ENCODE measurements at places on chromosomes 1 and 21.

DNA sequence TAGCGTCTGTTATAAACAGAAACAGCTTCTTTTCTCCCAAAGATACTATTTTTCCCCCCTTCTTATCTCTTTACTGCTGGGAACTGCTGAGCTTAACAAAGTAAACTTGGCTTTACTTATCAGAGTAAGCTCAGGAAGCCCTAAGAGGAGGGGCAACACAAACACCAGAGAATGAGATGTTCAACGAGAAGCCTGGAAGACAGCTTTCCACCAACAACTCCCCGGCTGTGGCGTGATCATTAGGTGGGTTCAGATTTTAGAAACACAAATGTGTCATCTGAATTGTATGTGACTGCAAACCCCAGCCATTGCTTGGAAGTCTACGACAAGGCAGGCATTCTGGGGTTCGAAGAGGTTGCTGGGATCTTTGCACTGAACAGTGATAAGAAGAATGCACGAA is 181.2 kb upstream of the ESRRG start:
- DNase-seq, result no peak

- no peak for DNase-seq
Measured at GRCh38 chr1:54402896-54403295, 3.3 kb downstream of the SSBP3 start.

DNA sequence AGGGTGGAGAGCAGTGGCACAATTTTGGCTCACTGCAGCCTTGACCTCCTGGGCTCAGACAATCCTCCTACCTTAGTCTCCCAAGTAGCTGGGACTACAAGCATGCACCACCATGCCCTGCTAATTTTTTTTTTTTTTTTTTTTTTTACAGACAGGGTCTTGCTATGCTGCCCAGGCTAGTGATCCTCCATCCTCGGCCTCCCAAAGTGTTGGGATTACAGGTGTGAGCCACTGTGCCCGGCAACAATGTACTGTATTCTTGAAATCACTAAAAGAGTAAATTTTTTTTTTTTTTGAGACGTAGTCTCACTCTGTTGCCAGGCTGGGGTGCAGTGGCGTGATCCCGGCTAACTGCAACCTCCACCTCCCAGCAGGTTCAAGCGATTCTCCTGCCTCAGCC is 117.5 kb downstream of the SMYD2 start:
- no peak for DNase-seq

DNA sequence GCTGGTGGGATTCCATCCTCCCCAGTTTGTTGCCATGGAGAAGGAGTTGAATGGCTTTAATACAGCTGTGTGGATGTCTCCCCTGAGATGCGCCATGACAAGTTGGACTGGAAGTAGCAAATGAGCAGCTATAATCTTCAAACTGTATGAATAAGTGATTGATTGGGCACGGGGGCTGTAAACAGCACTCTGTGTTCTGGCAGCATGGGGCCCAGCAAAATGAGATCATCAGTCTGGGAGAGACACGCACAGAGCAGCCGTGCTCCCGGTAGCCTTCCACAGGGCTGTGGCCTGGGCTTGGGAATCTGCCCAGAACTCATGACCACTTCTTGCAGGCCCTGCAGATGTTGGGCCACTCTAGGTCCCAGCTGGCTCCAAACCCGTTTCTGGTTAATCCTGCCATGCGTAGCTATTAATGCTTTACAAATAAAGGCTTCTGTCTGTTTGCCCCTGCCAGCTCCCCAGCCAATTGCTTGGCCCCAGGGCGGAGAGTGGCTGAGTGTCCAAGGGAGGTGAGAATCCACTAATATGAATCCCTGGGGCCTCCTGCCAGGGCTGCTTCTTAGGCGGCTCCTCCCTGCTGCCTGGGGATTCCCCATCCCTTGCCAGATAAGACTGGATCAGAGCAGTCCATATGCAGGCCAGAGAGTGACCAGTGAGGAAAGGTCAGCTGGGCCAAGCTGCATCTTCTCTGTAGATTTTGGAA is 642.9 kb downstream of the AJAP1 start:
- DNase-seq, result no peak

DNA sequence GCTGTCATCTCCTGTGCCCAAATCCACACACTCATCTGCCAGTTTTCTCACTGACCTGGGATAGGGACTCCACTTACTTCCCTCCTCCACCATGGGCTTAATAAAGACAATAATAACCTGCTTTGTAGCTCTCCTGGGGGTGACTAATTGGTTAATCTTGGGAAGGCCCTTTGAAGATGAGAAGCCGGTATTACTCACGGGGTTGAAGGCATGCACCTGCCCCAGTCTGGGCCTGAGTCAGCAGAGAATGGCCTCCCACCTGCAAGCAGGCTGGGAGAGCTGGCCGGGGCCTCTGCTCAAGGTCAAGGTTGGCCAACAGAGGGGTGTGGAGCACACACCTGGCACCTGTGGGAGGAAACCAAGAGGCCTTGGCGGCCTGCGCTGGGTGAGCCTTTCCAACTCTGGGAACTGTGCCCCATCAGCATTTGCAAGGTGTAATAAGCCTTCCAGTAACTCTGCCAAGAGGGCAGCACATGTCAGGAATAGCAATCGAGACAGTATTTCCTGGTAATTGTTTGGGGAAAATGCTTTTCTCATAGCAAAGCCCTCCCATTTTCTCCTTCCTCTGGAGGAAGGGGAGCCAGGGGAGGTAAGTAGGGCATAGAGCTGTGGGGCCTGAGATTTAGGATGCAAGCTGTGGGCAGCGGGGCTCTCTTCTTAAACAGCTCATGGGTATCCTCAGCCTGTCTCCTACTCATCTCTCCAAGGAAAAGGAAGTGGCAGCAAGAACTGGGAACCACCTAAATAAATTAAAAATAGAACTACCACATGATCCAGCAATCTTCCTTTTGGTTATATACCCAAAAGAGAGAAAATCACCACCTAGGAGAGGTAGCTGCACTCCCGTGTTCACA is 49.0 kb downstream of the TOMM20 start:
- DNase-seq, result no peak

GRCh38 chr1:51214615-51215131 is 21.4 kb upstream of the RNF11 start:
- DNase-seq, result peak; percentile 62

DNA sequence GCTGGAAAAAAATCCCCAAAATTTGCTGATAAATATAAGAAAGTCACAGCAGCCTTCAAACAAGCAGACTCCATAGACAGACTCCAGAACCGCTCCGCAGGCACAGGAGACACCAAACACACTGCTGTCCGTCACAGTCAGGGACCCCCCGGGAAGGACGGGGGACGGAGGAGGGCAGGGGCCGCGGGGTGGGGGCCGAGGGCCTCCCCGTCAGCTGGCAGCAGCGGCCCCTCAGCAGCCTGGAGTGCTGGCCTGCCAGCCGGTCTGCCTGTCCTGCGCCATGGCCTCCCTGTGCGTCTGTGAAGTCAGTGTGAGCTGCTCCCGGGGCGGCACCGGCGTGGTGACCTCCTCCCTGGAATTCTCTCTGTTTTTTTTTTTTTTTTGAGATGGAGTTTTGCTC is 10.1 kb upstream of the C1orf159 start:
- DNase-seq, result no peak

DNA sequence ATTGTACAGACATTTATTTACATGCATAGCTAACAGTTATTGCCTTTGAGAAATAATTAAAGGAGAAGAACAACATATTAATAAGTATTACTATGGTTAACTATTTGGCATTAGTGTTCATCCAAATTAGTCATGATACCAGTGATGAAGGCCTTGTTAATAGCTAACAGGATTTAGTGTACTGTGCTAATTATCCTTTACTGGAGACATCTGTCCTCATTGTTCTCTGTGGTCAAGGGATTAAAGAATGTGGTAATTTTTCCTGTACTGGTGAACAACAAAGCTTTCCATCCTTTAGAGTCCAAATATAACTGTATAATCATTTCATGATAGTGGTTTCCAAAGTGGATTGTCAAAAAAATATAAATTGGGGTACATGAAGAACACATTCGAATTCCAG is 103.9 kb downstream of the ADGRL4 start:
- no peak for DNase-seq

DNA sequence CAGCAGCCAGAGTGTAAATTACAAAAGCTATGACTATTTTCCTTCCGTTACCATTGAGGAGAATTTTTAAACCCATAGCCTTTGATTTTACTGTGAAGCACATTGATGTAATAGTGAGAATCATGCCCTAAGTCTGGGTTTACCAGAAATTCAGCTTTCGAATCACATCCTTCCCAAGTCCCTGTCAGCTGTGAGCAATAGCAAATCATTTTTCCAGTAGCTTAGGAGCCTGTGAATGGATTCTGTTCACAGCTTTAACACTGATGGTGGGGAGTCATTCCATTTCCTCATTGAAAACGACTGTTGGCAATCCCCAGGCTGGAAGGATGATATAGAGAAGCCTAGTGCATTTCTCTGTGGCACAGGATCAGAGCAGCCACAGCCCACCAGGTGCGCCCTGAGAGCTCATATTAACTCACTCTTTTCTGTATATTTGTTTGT is 82.2 kb upstream of the C1orf105 start:
- DNase-seq, result no peak

DNA sequence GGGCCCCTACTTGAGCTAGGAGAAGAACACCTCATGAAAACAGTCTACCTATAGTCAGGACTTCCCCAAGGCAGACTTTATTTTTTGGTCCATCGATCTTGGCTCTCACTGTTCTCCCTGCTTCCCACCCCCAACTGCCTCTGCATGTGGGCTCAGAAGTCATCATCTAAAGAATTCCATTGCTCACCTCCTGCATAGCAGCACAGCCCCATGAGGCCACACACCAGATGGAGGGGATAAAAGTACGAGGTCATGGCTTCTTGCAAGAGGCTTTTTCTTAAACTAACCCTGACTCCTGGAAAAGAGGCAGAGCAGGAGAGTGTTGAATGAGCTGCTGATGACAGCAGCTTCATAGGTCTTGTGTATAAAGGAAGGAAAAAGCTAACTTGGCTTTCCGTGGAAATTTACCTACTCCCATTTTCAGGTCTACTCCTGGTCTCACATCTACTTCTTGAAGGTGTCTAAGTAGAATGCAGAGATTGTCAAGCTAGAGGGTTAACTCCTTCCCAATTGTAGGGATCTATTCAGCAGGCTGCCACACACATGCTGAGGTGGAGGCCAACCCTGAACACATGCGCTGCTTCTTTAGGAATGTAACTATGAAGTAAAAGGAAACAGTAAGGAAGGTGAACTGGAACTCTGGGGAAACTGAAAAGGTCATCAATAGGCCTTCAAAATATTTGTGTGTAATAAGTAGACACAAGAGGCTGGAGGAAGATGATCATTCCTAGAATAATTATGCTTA is 18.7 kb downstream of the WNT2B start:
- peak; percentile 59 for DNase-seq

- peak; percentile 53 for DNase-seq
Measured at GRCh38 chr1:162536511-162536910, 25.0 kb upstream of the UAP1 start.

GRCh38 chr1:62906428-62906886 is 122.5 kb downstream of the ATG4C start:
- DNase-seq, result no peak

- no peak for DNase-seq
Measured at GRCh38 chr1:112711670-112712069, 3.5 kb downstream of the PPM1J start.

DNA sequence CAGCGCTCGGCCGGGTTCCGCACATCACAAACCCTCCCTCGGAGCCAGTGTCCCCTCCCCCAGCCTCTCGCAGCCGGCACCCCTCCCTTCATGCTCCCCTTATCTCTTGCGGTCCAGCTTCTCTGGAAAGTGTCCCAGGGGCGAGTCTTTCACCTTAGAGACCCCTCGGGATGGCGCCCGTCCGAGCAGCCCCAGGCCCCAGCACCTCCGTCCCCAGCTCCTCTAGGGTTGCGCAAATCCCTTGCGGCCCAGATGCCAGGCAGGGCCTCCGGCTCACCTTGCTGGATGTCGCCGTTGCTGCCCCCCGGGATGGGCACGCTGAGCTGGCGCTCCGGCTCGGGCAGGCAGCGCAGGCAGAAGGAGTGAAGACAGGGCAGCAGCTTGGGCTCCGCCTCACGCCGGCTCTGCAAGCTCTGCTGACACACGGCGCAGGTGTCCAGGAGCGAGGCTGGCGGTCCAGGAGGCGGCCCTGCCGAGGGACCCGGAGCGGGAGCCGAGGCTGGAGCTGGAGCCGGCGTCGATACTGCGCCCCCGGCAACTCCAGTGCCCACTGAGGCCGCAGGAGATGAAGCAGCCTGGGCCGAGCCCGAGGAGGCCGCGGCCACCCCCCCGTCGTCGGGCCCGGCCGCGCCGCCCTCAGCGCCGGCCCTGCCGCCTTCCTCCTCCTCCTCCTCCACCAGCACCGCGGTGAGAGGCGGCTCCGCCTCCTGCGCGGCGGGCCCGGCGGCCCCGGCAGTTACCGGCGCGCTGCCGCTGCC is 550 bp downstream of the TRIM33 start:
- no peak for DNase-seq

DNA sequence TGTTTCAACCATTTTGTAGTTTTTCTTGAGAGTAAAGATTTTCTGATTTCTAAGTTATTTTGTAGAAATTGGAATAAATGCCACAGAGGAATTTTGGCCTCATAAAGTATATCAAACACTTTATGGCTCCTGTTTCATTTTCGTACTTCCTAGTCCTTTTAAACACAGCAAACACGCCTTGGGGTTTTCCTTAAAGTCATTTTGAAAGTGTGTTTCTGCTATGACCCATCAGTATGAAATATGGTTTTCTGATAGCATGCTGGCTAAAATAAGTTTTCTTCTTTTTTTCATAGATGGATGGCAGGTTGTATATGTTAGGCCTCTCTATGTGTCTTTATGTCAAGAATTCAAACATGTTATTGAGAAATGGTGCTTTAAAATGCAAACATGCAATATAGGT is 940.1 kb upstream of the TMPRSS15 start:
- DNase-seq, result no peak

DNA sequence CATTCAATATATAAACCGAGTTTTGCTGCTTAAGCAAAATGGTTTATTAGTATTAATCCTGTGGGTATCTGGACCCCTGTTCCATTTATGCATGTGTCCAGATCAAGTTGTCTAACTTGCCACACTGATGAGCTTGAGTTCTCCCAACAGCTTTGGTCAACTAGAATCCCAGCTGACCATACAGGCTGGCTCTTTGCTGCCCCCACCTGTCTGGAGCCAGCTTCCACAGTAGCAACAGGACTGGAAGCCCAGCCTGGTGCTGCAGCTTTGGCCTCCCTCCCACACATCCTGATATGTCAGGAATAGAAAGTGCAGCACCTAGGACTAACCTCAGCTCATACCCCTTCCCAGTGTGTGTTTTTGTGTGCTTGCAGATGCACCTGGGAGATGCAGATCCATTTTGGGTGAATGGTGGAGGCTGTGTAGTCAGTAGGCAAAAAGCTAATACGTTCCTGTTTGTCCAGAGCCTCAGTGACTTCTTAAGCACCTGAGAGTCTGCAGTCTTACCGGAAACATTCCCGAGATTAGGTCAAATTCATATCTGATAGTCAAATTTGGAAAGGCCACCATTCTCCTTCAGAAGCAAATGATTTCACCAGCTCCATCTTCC is 40.9 kb upstream of the BEND5 start:
- DNase-seq, result peak; percentile 20

GRCh38 chr1:212545941-212546635 is 62.5 kb upstream of the ATF3 start:
- DNase-seq, result no peak

GRCh38 chr1:117017648-117018047 is 16.1 kb downstream of the CD101 start:
- DNase-seq, result no peak

- DNase-seq, result no peak
Measured at GRCh38 chr1:36080236-36080635, 3.7 kb upstream of the TEKT2 start.

All from fibroblast of skin of left quadriceps (primary cell).